GM04504 (cell line): ENCODE measurements at places on chromosomes 7 and 10.

DNA sequence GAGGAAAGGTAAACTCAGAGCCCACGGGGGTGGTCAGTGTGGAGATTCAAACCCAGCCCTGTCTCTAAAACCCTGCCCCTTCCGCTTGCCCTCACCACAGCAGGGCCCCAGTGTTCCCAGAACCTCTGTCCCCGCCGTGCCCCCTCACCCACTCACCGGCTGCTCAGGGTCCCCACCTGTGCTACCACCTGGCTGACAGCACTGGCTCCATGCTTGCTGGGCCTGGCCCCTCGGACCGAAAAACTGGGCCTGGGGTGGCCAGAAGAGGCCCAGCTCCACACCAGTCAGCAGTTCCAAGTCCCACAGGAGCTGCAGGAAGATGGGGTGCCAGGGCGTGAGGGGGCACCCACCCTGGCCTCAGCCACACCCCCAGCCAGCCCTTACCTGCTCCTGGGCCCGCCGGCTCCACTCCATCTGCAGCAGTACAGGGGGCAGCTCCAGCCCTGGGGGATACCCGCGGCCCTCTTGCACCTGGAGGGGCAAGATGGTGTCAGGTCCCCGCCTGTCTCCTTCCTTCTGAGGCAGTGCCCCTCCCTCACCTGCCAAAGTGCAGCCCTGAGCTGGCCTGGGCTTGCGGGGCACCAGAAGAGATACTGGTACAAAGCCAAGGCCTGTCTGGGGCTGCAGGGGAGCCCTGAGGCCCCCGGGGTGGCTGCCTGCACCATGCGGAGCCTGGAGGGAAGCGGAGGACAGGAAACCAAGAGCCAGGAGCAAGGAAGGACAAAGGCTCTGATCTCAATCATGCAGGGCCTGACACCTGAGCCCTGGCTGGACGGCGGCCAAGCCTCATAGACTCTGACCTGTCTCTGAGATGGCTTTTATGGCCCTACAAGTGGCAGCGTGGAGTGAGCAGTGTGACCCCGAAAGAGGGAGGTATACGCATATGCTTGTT, 11.7 kb downstream of the ATP6V1F start:
- DNase-seq: no peak

GRCh38 chr7:93004906-93005305, 112.9 kb downstream of the SAMD9 start:
- no peak for DNase-seq

- no peak for DNase-seq
Observed at GRCh38 chr7:123003539-123004126, 8.1 kb upstream of the TAS2R16 start.

DNA sequence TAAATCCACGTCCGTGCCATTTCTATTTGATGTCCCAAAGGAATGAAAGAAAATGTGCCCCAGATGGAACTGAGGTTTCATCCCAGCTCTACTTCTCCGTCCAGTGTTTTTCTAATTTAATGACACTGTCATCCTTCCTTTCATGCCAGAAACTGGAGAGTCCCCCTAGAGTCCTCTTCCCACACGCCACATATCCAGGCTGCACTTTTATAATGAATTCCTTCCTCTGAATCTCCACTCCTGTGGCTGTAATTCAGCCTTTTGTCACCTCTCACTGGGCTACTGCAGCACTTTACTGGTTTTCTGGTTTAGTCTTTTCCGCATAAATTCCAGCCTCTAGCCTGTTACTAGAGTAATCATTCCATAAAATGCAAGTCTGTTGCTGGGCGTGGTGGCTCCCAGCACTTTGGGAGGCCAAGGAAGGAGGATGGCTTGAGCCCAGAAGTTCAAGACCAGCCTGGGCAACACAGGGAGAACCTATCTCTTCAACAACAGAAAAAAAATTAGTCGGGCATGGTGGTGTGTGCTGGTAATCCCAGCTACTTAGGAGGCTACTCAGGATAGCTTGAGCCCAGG, 142.6 kb upstream of the RHEB start:
- DNase-seq: no peak

- no peak for DNase-seq
Observed at GRCh38 chr10:101969412-101969922, 86.5 kb downstream of the ARMH3 start.

DNA sequence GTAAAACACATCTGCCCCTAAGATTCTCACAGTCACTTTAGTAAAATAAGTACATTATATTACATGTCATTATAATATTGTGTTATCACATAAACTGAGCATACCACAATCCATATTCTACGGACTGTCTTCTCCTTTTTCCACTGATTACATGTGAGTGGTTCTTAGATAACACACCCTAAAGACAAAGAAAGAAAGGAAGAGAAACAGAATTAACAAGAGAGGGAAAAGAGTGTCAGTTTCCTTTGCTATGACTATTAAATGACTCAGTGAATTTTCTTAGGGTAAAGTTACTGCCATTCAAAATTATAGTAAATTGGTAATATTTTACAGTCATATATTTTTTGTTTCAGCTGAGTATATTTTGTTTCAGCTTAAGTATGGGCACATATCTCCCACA, 268.3 kb downstream of the TWIST1 start:
- no peak for DNase-seq

DNA sequence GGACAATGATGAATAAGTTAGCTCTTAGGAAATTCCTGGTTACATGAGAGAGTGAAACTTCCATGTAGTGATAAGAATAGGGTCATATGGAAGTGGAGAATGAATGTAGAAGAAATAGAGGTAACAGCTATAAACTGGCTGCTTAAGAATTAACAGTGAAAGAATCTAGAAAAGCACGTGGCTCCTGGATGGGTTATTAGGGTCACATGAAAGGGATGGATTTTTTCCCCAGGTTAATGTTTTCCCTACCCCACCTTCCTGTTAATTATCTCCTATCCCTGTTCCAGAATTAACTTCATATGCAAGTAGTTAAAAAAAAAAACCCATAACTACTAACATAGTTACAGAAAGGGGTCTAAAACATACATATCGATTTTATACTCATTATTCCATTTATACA, 58.0 kb downstream of the ANKIB1 start:
- no peak for DNase-seq

DNA sequence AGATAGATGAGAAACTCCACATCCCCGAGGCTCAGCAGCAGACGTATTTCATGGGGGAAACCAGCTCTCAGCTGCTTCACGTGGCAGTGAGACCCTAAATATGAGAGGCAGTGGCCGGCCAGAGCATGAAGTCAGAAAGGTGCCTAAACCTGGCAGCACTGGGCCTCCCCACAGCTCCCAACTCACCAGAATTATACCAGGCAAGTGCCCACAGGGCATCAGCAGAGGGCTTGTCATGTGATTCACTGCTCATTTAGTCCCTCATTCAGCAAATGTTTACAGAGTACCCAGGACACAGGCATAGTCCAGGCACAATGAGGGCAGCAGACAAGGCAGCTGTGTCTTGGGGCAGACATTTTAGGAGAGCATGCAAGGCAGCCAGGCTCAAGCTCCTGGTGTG, 212.6 kb downstream of the PTPRN2 start:
- no peak for DNase-seq

GRCh38 chr10:67925449-67926005, 41.1 kb downstream of the SIRT1 start:
- peak; percentile 46 for DNase-seq

- no peak for DNase-seq
Observed at GRCh38 chr7:133702960-133703359, 424.2 kb upstream of the LRGUK start.

DNA sequence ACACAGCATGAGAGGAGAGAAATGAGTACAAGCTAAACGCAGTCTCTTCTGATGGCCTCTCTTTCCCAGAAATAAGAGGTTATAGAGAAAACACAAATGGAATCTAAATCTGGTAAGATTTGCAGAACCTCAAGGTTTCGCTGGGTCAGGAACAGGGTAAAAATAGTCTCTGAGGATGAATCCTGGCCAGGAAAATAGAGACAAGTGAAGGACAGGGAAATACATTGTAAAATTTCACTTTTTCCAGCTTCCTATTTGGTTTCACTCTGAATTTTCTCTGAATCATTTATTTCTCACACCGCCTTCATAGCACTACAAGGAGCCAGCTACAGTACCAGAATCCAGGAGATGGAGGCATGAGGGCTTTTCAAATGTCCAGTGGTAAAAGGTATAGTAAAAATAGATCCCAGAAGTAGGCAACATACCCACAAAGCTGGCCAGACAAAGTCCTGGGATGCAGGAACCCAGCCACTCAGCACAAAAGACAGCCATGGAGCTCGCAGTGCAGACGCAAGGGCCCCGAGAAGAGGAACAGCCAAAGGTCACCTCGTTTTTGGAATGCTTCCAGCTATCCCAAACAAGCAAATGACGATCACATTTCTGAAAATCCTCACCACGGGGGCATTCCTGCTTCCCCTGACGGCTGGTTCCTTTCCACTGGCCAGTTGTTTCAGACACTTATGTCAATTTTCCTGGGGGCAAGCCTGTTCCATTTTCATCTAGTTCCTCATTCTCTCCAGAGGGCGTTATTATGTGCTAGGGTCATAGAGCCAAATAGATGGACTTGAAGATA, 21.5 kb upstream of the IKZF1 start:
- no peak for DNase-seq

GRCh38 chr10:78914060-78914378, 154.7 kb upstream of the ZMIZ1 start:
- no peak for DNase-seq

DNA sequence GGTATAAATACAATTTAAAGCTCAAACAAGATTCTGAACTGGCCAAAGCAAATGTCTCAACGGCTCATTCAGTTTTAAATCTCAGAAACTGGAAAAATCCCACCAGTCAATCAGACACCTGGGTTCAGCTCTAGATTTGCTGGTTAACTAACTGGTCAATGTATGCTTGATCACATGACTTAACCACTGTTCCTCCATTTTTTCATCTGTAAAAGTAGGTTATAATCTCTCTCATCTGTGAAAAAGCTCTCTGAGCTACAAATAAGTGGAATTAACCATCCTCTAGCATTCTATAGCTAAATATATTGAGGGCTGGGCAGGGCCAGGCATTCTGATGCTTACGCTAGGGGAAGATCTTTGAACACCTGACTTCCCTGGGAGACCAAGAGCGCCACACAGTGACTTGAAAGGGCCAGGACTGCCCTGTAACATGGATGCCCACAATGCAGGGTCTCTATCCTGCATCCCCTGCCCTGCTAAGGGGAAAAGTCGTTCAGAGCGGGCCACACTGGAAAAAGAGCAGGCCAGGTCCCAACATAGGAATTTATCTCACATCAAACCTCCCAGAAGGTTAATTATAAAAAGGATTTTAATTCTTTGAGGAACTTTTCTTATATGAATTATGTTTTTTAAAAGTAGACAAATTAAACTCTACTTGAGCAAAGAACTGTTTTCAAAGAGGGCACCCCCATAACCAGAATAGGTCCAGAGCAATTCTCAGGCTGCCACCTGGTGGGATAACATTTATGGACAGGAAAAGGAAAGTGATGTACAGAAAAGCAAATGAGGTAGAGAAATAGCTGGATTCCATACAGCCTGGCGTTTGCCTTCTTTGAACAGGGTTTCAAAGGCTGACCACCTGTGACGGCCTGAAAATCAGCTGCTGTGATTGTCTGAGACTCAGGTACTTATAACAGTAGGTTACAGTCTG, 1.8 kb downstream of the RP9 start:
- no peak for DNase-seq

DNA sequence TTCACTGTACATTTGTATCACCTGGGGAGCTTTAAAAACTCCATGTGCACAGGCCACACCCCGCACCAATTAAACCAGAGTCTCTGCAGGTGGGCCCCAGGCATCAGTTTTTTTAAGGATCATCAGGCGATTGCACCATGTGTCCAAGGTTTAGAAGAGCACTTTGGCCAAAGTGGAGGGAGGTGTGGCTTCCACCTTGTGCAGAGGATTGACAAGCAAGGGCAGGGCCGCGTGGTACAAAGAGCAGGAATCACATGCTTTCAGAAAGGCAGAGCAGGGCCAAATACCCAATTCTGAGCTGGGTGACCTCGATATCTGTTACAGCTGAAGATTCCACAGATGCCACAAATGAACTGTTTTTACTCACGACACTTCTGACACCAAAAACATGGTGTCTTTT, 52.4 kb downstream of the NOC3L start:
- no peak for DNase-seq

DNA sequence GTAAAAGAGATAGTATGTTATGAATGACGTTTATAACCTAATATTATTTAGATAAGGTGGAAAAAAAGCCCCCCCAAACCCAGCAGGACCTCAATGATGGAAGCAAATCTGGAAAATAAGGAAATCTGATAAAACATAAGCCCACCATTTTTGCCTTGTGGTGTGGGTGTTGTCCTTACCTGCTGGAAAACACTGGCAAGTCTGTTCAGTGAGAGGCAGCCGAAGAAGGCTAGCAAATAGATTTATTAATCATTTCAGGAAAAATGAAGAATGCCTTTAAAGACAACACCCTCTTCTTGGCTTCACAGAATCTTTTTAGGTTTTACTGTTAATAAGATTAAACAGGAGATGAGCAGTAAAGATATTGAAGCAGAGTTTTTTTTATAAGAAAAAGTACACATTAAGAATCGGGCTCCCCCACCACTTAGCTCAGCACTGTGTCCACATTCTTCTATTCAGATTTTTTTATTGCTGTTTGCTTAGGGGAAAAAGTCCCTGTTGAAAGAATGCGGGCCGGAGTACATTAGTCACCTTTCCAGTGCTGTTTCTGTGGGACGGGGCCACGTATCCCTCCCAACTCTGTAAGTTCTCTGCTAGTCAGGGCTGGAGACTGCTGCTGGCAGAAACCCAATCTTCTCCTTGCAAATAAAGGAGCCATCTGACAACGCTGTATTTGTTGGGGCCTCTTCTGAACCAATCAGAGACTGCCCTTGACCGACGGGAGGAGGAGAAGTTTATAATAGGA, 104.1 kb downstream of the EVX1 start:
- peak; percentile 35 for DNase-seq

GRCh38 chr7:158818325-158819213, 10.7 kb downstream of the ESYT2 start:
- peak; percentile 98 for DNase-seq

- DNase-seq: no peak
Observed at GRCh38 chr7:50275430-50275829, 29.1 kb upstream of the IKZF1 start.

DNA sequence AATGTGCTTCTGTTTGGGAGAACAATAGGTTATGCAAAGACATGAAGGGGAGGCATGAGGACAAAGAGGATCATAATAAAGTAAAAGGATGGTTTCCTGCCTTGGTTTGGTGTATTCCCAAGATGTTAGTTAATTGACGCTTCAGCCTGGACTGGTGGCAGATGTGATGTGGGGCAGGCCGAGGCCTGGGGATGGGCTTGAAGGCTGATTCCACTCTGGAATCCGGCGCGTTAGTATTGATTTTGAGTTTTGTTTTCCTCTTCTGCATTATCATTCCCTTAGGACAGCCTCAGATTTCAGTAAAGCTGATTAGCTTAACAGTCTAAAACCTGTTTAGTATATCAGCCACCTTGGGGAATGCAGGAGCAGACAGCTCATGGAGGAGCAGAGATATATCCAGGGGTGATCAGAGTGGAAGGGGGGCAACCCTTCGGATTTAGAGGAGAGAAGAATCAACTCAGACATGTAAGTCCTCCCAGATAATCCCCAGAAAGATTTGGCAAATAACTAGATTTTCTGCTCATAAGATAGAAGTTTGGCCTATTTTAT, 159.8 kb upstream of the MTPN start:
- no peak for DNase-seq

- DNase-seq: no peak
Observed at GRCh38 chr7:111499027-111499426, 63.3 kb downstream of the IMMP2L start.
